NK-92 treated with Interleukin-12 subunit alpha and Interleukin-12 subunit beta, amount 100 ng/mL, for 24 hours (cell line): ENCODE measurements at places on chromosomes 2 and 18.

DNA sequence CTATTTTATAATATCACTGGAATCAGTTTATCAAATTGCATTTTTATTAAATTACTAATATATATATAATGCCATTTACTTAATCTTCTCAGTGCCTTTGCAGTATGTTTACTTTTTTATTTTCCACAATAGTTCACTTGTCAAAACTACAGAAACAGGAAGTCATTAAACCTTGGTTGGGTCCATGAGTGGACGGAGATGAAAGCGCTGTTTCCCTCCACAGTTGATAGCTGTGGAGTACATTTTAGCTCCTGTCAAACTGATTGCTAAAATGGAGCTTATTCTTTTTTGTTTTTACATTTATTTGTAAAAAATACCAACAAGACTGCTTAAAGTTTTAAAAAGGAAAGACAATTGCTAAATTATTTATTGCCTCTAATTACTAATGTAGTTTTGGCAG, 19.2 kb downstream of the MFF start:
- no peak for DNase-seq

- DNase-seq = no peak
These were observed 27.1 kb downstream of the CAPN14 start for GRCh38 chr2:31190188-31190587.

DNA sequence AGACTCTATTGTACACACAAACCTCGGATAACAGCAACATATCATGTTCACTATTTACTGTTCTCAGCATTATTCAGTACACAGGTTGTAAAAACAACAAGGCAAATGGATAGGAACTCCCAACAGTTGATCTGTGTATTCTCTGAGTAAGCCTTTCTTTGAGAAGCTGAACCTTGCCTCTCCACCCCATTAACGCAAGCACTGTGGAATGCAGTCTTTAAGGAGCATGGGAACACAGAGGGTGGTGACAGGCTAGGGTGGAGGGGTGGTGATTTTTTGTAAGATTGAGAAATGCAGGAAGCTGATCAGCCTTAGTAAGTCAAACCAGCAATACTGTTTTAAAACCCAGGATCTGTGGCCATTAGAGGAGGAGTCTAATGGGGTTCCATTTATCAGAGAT, 19.6 kb upstream of the SERPINB11 start:
- DNase-seq = no peak

DNA sequence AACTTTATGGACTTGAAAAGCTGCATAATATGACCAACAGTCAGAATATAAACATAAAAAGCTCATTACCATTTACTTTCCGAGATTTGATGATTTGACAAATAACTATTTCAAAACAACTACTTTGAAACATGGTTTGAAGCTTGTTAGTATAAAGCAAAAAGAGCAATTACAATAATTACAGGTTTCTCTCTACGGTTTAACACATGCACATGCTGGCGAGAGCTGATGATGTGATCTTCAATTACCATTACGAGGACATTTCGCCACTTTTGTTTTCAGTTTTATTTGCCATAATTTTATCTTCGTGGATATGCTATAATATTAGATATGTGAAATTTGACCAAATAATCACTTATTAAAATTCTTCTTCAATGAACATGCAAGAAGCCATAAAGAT, 270.1 kb downstream of the TCF4 start:
- no peak for DNase-seq

DNA sequence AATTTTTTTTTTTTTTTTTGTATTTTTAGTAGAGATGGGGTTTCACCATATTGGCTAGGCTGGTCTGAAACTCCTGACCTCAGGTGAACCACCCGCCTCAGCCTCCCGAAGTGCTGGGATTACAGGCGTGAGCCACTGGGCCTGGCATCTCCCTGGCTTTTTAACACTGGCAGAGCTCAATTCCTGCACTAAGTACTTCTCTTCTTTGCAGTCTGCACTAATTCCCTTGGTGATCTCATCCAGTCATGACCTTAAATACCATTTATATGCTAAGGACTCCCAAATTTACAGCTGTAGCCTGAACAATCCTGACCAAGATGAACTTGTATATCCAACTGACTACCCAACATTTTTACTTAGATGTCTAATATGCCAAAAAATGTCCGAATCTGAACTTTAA, 10.2 kb downstream of the PREPL start:
- DNase-seq = no peak

DNA sequence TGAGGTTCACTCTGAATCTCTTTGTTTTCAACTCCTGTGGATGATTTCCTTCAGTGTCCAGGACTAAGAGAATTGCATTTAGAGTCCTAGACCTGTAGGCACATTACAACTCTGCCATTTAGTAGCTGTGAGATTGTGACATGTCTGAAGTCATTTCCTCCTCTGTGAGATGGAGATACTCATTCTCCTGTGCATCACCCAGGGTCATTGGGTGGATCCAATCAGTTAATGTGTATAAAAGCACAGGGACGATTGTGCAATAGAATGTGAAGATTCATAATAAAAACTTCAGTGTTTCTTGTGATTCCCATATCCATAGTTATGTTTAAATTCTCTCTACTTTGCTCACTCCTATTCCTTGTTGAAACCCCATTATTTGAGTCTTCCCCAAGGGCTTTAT, 113.6 kb downstream of the DIS3L2 start:
- DNase-seq = peak; percentile 10

DNA sequence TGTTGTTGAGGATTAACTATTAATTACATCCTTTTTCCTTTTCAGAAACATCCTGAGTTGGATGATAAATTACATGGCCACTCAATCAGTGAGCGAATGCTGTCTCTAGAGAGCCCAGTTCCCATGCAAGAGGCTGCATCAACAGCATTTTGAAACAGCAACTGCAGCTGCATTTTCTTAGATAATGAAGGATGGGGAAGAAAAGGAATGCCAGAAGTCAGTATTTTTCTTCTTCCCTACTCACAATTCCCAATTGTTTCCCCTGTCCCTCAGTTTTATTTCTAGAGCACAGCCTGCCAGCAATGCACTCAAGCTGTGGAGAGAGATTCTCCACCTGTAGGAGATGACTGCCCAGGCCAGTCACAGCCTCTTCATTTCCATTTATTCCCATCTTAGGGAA, 6.9 kb downstream of the SCN7A start:
- DNase-seq = no peak

GRCh38 chr2:9392898-9393765, 30.2 kb downstream of the ITGB1BP1 start:
- DNase-seq = no peak

GRCh38 chr2:60882971-60883753, 1.8 kb downstream of the REL start:
- no peak for DNase-seq

DNA sequence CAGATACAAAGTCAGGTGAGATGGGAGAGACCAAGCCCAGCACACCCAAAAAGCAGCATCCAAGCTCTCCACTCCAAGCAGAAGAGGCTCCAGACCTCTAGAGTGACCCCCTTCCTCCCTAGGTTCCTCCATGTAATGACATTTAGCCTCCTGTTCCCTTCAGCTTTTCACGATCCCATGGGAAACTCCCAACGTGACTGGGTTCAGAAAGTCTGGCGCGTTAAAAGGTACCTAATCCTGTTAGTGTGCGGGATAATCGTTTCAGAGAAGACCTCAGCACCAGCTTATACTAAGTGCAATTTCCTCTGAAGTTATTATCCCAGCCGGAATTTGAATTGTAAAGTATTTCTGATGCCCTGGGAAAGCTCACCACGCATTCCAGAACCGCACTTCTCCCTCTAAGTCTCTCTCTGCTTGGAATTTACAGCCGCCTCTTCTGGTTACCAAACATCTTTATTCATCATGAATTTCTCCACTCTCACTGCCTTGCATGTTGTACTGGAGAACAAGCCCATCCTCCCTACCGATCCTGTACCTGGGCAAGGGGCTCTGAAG, 46.9 kb downstream of the CCBE1 start:
- no peak for DNase-seq

DNA sequence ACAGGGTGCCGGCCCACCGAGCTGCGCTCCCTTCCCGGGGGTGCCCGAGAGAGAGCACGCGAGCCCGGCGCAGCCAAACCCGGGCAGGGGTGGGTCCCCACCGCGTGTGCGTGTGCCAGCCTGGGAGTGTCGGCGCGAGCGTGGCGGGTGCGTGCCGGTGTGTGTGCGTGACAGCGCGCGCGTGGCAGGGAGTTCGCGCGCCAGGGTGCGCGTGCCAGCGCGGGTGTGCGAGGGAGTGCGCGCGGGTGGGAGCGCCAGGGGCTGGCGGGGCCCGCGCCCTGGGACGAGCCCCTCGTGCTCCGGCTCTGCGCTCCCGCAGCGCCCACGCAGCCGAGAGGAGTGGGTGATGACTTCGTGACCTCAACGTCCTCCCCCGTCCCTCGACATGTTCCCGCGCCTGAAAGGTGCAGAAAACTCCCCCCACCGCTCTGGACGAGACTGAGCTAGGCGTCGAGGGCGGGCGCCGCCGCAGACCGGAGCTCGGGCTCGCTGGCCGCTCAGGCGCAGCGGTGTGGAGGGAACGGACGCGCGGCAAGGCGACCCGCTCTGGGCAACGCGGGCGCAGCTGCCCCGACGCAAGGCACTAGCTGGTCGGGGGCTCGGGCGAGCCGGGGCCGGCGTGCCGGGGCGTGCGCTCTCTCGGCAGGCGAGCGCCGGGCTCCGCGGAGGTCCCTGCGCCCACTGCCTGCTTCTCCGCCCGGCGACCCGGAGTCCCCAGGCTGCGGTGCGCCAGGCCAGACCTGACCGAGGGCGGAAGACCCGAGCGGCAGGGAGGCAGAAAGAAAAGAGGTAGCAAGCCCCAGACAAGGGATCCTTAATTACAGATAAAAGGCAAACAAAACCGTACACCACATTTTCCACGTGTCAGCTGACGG, 582.8 kb downstream of the ZEB2 start:
- DNase-seq = no peak

- no peak for DNase-seq
These were observed 62.1 kb upstream of the NOSTRIN start for GRCh38 chr2:168740360-168740759.

GRCh38 chr2:158743879-158744278, 51.2 kb upstream of the DAPL1 start:
- no peak for DNase-seq

DNA sequence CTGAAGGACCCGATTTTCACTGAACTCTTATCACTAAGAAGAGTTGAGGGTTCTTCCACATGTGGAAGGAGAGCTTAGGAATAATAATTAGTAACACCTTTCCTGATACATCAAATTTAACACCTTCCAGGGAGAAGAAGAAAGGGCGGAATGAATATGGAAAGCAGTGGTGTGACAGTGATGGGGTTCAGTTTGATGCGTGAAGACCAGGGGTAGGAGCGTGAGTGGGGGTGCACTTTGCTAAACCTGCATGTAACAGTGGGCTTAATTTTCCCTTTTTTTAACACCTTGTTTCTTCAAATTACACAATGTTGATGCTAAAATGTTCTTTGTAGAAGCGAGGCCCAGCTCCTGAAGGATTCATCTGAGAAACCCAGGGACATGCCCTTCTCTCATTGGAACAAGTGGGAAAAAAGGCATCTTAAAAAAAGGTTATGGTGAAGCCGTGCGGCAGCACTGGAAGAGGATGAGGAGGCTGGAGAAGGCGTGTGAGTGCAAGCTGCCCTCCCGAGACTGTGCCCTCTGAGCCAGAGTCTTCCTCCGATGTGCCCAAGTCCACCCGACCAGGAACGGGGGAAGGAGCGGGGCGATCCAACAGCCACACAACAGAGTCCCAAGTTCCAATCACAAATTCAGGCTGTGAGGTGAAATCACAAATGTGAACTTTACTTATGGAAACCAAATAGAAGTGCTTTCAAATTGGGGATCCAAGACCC, 80.8 kb downstream of the MBP start:
- no peak for DNase-seq

DNA sequence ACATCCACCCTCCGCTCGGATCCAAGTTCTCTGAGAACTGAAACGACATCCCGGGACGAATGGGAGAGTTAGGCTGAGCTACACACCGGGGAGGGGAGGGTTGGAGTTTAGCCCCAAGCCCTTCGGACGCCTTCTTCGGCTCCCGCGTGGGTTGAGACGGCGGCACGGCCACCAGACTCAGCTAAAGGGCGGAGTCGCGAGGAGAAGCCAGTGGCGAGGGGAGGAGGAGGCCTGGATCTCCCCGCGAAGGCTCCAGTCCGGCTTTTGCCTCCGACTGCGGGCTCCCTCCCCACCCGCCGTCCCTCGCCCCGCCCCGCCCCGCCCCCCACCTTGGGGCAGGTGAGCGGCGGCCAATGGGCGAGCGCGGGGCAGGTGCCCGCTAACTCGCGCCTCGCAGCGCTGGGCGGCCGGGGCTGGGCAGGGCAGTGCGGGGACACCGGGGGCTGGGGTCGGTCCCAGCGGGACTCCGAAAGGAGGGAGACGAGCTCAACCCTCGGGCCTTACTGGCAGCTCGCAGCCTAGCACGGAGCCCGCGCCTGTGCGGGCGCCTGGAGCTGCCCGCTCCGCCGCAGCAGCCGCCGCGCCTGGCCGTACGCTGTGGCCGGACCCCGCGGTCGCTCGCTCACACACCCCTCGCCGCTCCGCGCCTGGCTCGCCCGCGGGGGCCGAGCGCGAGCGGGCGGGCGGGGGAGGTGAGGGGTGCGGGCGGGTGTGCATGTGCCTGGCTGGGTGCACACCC, at the start of gene EMX1:
Gene EMX1 (plus strand): TSS at position 382 of the 739 bp plus-strand sequence. CDS start 334 bp downstream, at position 716.
- DNase-seq = no peak

GRCh38 chr2:208234786-208235185, 20.1 kb downstream of the IDH1 start:
- DNase-seq = no peak

DNA sequence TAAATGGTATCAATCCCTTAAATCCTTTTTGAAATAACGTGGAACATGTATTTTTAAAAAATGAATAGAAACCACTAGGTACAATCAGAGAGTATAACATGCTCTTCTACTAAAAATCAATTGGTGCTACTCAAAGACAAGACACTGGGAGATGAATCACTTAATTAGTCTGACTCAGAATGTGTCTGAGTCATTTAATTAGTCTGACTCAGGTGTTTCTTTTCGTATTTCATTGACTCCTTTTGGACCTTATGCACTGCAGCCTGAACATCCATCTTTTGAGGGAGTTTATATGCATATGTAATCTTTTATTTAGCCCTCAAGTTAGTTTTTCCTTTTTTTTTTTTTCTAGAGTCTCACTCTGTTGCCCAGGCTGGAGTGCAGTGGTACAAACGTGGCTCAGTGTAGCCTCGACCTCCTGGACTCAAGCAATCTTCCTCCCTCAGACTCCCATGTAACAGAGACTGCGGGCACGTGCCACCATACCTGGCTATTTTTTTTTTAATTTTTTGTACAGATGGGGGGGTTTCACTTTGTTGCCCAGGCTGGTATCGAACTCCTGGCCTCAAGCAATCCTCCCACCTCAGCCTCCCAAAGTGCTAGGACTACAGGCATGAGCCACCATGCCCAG, 26.5 kb downstream of the PPP4R3B start:
- no peak for DNase-seq
